PC-9 (cell line): ENCODE measurements at places on chromosomes 2 and 18.

DNA sequence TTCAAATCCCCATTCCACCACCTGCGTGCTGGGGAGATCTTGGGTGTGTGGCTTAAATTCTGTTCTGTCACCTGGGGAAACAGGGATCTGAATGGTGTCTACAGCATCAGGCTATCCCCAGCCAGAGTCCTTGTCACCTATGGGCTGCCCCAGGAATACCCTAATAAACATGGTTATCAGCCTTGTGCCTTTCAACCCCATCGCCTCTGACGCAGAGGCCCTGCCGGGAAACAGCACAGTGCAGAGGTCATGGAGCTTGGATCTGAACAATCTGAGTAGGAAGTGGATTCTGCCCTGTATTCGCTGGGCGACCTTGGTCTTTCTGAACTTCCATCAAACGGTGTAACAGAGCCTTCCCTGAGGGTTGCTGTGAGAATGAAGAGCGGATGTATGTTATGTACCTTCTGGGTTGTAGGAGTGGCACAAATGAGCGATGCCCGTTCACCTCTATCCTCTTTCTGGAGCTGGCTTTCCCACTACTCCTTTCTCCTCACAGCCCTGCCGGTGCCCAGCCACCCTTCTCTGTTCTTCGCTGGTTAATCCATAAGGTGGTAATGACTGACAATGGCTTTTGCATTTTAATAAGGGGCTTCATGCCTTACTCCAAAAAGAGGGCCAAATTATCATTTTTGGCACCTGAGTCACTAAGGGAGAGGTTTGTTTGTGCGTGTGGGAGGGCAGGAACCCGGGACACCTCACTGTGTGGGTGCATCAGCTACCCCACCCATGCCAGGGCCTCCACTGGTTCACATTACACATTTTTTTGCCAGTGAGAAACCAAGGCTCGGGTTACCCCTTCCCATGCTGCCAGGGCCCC, 256.5 kb downstream of the MYCN start:
- H3K4me1 ChIP-seq, result no peaks in the 10 kb centered on the region
- DNase-seq, result no peak
- no peak overlapping the region for H3K4me3 ChIP-seq
- no peaks in the 10 kb centered on the region for H3K36me3 ChIP-seq
- no peak overlapping the region for H3K27ac ChIP-seq
- peaks cover 42% of the 10 kb centered on the region for H3K27me3 ChIP-seq

DNA sequence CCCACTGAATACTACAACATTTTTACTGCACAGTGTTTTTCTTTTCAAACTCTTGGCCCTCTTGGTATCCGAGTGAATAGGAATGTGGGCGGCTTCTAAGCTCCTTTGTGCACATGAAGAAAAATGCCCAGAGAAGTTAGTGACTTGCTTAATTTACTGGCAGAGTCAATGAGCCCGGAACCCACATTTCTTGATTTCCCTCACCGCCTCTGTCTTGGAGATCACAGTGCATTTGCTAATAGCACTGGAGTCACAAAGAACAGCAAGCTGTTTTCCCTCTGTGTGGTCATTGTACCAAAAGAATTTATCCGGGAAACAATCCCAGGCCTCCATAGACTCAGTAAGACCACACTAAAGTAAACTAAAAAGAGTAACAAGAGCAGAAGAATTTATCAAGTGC, 18.9 kb downstream of the STON1 start:
- H3K4me1 ChIP-seq, result no peaks in the 10 kb centered on the region
- no peaks in the 10 kb centered on the region for H3K27me3 ChIP-seq
- no peak overlapping the region for H3K27ac ChIP-seq

- H3K27ac ChIP-seq, result no peak overlapping the region
- no peaks in the 10 kb centered on the region for H3K4me1 ChIP-seq
- no peak for DNase-seq
- H3K36me3 ChIP-seq, result no peaks in the 10 kb centered on the region
- no peak overlapping the region for H3K4me3 ChIP-seq
Measured at GRCh38 chr2:23520256-23520655, 135.3 kb downstream of the KLHL29 start.

- peaks cover 64% of the 10 kb centered on the region for H3K27me3 ChIP-seq
- H3K4me1 ChIP-seq, result no peaks in the 10 kb centered on the region
Measured at GRCh38 chr18:79513381-79514081, 117.8 kb downstream of the NFATC1 start.

GRCh38 chr2:131010566-131010965, 82.7 kb downstream of the FAM168B start:
- DNase-seq, result no peak
- H3K4me3 ChIP-seq, result no peak overlapping the region
- no peaks in the 10 kb centered on the region for H3K36me3 ChIP-seq
- H3K4me1 ChIP-seq, result no peaks in the 10 kb centered on the region
- H3K27ac ChIP-seq, result no peak overlapping the region

GRCh38 chr18:27723168-27723567, 453.8 kb downstream of the CDH2 start:
- H3K27ac ChIP-seq, result no peak overlapping the region
- no peak overlapping the region for H3K4me3 ChIP-seq
- H3K36me3 ChIP-seq, result no peaks in the 10 kb centered on the region
- no peaks in the 10 kb centered on the region for H3K27me3 ChIP-seq
- no peak for DNase-seq

DNA sequence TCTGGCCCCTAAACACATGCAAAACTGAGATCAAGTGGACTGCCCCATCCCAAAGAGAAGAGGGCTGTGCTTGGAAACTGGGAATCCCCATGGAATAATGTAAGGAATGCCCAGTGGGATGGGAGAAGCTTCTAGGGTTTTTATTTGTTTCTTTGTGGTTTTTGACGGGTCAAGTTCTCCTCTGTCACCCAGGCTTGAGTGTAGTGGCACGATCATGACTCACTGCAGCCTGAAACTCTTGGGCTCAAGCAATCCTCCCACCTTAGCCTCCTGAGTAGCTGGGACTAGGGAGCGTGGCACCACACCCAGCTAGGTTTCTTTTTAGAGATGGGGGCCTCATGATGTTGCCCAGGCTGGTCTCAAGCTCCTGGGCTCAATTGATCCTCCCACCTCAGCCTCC, 101.7 kb upstream of the ZSWIM2 start:
- H3K27me3 ChIP-seq, result no peaks in the 10 kb centered on the region
- DNase-seq, result no peak
- H3K4me3 ChIP-seq, result no peak overlapping the region
- no peak overlapping the region for H3K27ac ChIP-seq
- H3K4me1 ChIP-seq, result no peaks in the 10 kb centered on the region
- H3K36me3 ChIP-seq, result no peaks in the 10 kb centered on the region

GRCh38 chr2:9753665-9754531, 89.4 kb upstream of the TAF1B start:
- peaks cover 28% of the 10 kb centered on the region for H3K4me1 ChIP-seq
- peak overlapping the region; percentile 71 for H3K4me3 ChIP-seq
- H3K27ac ChIP-seq, result peak overlapping the region; percentile 99
- H3K27me3 ChIP-seq, result no peaks in the 10 kb centered on the region
- peak; percentile 96 for DNase-seq
- H3K36me3 ChIP-seq, result no peaks in the 10 kb centered on the region

- no peak overlapping the region for H3K4me3 ChIP-seq
- no peaks in the 10 kb centered on the region for H3K36me3 ChIP-seq
- no peaks in the 10 kb centered on the region for H3K27me3 ChIP-seq
- no peaks in the 10 kb centered on the region for H3K4me1 ChIP-seq
- DNase-seq, result no peak
- no peak overlapping the region for H3K27ac ChIP-seq
Measured at GRCh38 chr2:182553483-182553882, 126.6 kb upstream of the PDE1A start.

- no peak for DNase-seq
- no peak overlapping the region for H3K4me3 ChIP-seq
- no peaks in the 10 kb centered on the region for H3K36me3 ChIP-seq
- H3K27ac ChIP-seq, result no peak overlapping the region
- H3K4me1 ChIP-seq, result no peaks in the 10 kb centered on the region
Measured at GRCh38 chr2:129748250-129748649, 231.2 kb upstream of the RAB6C start.

GRCh38 chr2:207513551-207514257, 16.1 kb upstream of the CREB1 start:
- H3K27ac ChIP-seq, result peak overlapping the region; percentile 77
- H3K4me1 ChIP-seq, result peaks cover 34% of the 10 kb centered on the region
- no peaks in the 10 kb centered on the region for H3K36me3 ChIP-seq
- H3K4me3 ChIP-seq, result no peak overlapping the region
- no peaks in the 10 kb centered on the region for H3K27me3 ChIP-seq

- no peaks in the 10 kb centered on the region for H3K27me3 ChIP-seq
- no peak overlapping the region for H3K4me3 ChIP-seq
- peaks cover 11% of the 10 kb centered on the region for H3K4me1 ChIP-seq
- no peak for DNase-seq
Measured at GRCh38 chr2:118065015-118065706, 23.1 kb upstream of the INSIG2 start.

DNA sequence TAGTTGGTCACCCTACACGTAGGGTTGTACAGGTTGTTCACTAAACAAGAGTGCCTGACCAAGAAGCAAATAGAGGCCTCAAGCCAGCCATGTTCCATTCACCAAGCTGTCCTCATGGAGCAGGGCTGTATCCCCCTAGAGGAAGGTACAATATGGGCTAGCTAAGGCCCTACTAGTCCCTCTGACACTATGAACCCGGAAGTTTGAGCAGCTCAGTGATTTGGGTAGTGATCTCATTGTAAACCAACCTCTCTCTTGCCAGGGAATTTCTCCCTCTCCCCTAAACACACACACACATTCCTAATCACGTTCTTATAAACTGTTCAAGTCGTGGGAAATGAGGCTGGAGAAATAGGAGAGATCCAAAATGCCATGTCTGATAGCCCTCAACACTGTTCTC, 6.7 kb upstream of the CYS1 start:
- no peaks in the 10 kb centered on the region for H3K36me3 ChIP-seq
- DNase-seq, result no peak
- H3K4me3 ChIP-seq, result no peak overlapping the region
- no peak overlapping the region for H3K27ac ChIP-seq
- peaks cover 17% of the 10 kb centered on the region for H3K27me3 ChIP-seq

DNA sequence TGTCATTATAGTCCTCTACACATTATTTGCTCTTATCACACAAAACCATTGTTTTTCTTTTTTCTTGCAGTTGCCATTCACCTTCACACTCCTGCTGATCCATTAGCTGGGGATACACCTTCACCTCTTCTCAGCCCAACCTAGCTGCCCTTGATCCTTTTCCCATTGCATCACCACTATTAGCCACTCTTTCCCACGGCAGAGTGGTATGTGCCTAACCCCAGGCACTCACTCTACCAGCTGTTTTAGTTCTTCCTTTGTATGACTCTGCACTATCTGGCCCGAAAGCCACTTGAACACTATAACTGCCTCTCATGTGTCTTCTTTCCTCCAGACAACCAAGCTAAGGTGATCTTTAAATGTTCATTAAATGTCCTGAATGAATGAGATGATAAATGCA, 145.4 kb upstream of the PIK3C3 start:
- no peaks in the 10 kb centered on the region for H3K4me1 ChIP-seq
- no peaks in the 10 kb centered on the region for H3K27me3 ChIP-seq
- no peaks in the 10 kb centered on the region for H3K36me3 ChIP-seq
- no peak overlapping the region for H3K4me3 ChIP-seq

GRCh38 chr2:138454761-138455160, 46.8 kb upstream of the SPOPL start:
- no peak for DNase-seq
- no peak overlapping the region for H3K4me3 ChIP-seq
- no peaks in the 10 kb centered on the region for H3K27me3 ChIP-seq
- H3K36me3 ChIP-seq, result no peaks in the 10 kb centered on the region

GRCh38 chr18:75530566-75531211, 103.2 kb upstream of the SMIM21 start:
- H3K4me3 ChIP-seq, result no peak overlapping the region
- peaks cover 78% of the 10 kb centered on the region for H3K27me3 ChIP-seq
- H3K27ac ChIP-seq, result no peak overlapping the region
- DNase-seq, result no peak
